K562 (cell line): ENCODE measurements at places on chromosomes 3 and 15.
A peak's percentile ranks its signal among the peaks of the same experiment; 100 is the strongest.

DNA sequence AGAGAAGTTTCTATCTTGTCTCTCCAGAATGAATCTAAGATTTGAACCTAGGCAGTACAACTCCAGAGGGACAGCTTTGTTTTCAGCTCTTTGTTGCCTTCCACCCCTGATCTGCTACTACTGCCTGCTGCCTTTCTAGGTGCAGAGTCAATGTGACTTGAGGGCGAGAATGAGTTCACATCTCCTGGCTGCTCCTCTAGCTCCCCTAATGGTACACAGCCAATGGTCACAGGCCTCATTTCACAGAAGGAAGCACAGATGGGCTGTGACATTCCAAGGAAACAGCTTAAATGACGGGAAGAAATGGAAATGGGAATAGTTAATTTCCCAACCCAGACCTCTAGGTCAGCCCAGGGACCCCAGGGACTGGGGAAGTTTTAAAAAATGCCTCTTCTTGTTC, 32.4 kb downstream of the FAM43A start:
- no peak for DNase-seq

- DNase-seq: no peak
Observed at GRCh38 chr3:24867783-24868182, 373.1 kb upstream of the THRB start.

DNA sequence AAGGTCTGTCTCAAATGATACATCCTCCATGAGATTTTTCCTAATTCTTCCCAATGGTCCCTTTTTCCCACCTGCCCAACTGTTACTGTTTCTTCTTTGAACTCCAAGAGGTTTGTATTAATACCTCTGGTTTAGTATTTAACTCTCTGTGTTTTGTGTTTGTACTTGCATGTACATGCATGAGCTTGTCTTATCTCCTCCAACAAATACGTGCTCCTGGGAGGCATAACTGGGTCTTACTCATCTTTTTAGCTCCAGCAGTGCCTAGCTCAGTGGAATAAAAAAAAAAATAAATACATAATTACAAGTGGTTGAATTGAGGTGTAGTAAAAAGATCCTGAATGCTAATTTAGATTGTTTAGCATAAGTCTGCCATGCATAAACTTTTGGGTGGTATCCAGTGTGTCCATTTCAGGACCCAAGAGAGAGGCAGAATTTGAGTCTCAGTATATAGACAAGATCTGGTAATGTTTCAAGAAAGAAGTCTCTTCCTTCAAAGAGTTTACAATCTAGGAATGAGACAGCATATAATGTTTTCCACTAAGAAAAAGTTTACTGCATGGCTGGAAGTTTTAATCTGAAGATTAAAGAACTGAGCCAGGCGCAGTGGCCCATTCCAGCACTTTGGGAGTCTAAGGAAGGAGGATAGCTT, 1.7 kb upstream of the LYSMD2 start:
- peak; percentile 56 for DNase-seq

GRCh38 chr3:69688400-69688799, 50.9 kb upstream of the MITF start:
- DNase-seq: no peak

DNA sequence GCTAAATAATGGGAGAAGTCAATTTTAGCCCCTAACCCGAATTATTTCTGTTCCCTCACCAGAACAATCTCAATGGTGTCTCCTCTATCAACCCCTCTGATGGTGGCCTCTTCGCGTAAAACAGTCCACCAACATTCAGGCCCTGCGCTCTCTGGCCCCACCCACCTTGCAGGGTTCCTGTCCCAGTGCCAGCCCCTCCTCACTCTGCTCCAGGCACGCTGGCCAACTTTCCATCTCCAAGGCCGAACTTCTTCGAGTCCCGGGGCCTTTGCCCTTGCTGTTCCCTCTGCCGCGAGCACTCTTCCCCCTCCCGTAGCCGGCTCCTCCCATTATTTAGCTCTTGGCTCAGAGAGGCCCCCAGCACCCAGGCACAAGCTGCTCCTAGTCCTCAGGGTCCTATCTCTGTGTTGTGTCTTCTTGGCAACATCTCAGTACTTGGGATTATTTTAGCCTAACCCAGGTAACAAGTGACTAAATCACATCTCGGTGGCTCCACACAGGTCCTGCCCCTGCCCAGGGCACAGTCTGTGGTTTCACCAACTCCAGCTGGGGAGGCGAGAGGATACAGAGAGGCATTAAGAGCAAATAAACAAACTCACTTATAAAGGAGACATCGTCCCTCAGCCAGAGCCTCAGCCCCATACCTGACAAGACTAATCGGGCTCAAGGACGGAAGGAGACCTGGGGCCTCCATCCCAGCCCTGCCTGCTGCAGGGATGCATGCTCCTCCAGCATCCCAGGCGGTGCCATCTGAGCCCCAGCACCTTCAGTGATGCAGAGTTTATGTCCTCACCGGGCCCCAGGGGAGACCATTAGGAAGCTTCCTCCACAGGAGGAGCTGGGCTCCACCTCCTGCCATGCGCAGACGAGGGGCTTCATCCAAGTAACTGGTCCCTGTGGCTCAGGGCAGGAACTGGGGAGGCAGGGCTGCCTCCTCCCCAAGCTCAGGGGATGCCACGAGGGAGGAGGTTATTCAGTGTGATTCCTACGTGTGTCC, 19.7 kb upstream of the IQSEC1 start:
- DNase-seq: no peak

- no peak for DNase-seq
Observed at GRCh38 chr15:58232281-58233065, 94.3 kb downstream of the AQP9 start.

DNA sequence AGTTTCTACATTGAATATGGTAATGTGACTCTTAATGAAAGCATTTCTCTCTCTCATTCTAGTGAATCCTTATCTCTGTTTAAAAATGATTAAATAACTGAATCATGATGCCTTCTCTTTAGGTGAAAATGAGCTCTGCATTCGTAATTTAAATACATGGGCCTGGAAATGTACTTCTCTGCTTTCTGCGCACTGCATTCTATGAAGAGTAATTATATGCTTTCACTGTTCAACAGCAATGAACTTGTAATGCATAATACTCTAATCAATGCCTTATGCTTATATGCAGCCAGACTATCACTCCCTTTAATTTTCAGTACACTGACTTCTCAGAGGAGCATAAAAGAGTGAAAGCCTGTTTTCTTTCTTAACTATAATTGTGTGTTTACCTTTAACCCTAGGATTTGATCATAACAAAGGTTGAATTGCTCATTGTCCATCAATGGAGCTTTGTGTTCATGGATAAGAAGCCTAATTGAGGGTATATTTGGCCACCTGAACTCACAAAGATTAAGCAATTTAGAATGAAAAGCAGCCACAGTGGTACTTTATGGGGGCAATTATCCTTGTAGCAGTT, 330.8 kb upstream of the PDZRN3 start:
- no peak for DNase-seq

DNA sequence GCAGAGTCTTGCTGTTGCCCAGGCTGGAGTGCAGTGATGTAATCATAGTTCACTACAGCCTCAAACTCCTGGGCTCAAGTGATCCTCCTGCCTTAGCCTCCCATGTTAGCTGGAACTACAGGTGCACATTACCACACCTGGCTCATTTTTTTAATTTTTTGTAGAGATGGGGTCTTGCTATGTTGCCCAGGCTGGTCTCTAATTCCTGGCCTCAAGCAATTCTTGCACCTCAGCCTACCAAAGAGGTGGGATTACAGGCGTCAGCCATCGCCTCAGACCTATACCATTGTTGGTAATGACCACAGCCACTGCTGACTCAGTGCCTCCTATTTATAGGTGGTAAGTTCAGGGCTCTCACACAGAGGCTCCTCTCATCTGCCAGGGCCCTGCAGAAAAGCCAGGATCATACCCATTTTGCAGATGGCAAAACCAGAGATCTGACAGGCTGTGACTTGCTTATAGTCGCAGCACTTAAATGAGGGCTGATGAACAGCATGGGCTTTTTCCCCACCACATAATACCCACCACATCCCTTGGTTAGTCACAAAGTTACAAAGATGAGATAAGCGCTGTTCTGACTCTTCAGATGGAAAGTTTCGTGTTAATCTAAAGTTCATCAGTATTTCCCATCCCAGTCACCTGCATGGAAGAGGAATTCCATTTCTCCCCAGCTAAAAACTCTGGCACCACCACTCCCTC, 21.8 kb upstream of the SPATA12 start:
- DNase-seq: no peak

DNA sequence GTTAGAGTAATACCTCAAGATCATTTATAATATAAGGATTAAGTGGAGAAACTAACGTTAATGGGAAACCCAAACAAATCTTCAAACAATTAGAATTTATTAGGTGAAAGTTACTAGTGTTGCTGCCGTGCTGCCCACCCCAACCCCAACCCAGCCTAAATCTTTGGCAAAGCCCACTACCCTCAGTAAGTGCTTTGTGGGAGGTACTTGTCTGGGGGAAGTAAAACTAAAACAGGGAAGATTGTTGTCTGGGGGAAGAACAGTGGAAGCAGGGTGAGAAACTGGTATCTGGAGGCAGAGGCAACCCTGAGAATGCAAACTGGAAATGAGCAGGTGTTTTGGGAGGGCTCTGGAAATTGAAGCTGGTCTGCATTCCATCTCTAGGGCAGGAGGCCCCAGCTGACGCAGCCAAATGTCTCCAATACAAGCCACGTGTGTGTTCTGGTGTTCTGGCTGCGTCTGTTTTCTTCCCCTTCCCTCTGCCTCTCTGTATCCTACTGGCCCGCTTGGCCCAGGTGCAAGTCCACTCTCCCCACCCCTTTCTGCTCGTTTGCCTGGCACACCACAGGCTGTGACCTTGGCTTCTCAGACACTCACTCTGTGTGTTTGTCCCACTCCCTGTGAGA, 32.7 kb downstream of the FEM1B start:
- no peak for DNase-seq

DNA sequence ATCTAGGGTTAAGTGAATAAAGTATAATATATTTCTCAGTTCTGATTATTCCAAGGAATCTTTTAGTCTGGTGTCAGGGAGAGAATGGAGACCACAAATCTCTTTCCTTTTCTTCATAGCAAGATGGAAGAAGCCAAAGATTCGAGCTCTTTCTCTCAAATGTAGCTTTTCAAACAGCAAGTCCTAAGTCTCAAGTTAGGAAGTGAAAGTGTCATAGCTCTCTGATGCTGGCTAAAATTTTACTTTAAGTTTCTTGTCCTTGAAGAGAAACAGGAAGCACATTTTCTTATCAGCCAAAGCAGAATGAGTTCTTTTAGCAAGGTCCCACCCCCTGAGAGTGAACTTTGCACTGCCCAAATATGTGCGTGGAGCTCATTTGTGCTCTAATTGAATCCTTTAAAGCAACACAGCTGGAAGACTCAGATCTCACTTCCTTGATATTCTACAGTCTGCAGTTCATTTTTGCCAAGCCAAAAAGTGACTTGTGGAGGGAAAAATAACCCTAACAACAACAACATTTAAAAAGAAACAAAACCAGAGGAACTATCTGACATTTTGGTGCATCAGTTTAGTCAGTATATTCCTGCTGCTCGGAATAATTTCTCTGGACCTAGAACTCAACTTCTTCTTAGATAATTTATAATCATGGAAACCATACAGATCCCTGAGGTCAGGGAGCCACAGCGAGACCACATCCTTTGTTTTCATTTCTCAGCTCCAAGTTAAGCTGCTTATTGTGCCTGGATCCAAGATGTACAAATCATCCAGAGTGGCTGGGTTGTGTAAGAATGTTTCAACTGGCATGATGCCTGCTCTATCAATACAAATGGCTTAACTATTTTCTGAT, 238.7 kb upstream of the P2RY1 start:
- peak; percentile 75 for DNase-seq

DNA sequence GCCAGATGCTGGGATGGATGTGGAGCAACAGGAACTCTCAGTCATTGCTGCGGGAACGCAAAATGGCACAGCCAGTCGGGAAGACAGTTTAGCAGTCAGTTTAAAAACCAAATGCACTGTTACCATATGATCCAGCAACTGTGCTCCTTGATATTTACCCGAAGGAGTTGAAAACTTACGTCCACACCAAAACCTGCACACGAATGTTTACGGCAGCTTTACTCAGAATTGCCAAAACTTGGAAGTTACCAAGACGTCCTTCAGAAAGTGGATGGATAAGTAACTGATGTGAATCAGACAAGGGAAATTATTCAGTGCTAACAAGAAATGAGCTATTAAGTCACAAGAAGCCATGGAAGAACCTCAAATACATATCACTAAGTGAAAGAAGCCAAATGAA, 36.1 kb upstream of the SLC41A3 start:
- DNase-seq: no peak

- no peak for DNase-seq
Observed at GRCh38 chr15:64634576-64635498, 140.6 kb downstream of the RBPMS2 start.

GRCh38 chr15:33780011-33780768, 188.1 kb upstream of the CHRM5 start:
- no peak for DNase-seq

DNA sequence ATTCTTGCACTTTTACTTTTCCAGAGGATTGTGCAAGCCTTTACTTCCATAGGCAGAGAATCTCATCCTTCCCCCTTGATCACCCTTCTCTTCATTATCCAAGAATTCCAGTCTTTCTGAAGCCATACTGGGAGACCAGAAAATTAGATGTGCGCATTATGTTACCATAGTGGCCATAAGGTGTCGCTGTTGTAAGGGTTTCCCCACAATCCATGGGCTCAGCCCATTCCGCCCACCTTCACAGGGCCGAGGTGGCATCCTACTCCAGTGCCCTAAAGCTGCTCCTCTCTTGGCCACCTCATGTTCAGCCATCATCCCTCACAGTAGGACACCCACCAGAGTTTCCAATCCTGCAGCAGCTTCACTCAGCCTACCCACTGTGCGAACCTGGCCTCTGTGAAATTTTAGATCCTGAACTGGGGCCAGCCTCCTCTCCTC, 35.0 kb downstream of the CTSH start:
- DNase-seq: peak; percentile 60

DNA sequence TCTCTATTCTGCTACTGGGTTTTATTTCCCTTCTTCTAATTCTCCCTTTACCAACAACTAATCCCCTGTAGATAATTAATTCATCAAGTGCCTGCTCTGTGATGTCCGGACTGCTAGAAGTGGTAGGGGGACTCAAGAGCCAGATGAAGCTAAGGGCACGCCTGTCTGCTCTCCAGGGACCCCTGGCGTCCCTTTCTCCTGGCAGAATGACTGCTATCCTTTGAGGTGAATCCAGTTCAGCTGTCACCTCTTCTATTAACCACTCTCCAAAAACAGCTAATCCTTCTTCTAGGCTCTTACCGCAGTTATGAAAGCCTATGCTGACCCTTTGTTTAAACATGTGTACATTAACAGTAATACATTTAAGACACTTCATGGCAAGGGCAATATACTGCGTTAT, 1.4 kb upstream of the CHRNA7 start:
- no peak for DNase-seq

GRCh38 chr15:70492240-70493177, 270.8 kb downstream of the UACA start:
- peak; percentile 18 for DNase-seq

- DNase-seq: no peak
Observed at GRCh38 chr15:63112871-63113270, 8.8 kb upstream of the LACTB start.
